ENCODE measurements at places on chromosomes 7 and 10.

GRCh38 chr10:83076443-83076842 is 1062.9 kb upstream of the GHITM start:
- DNase-seq, result no peak

DNA sequence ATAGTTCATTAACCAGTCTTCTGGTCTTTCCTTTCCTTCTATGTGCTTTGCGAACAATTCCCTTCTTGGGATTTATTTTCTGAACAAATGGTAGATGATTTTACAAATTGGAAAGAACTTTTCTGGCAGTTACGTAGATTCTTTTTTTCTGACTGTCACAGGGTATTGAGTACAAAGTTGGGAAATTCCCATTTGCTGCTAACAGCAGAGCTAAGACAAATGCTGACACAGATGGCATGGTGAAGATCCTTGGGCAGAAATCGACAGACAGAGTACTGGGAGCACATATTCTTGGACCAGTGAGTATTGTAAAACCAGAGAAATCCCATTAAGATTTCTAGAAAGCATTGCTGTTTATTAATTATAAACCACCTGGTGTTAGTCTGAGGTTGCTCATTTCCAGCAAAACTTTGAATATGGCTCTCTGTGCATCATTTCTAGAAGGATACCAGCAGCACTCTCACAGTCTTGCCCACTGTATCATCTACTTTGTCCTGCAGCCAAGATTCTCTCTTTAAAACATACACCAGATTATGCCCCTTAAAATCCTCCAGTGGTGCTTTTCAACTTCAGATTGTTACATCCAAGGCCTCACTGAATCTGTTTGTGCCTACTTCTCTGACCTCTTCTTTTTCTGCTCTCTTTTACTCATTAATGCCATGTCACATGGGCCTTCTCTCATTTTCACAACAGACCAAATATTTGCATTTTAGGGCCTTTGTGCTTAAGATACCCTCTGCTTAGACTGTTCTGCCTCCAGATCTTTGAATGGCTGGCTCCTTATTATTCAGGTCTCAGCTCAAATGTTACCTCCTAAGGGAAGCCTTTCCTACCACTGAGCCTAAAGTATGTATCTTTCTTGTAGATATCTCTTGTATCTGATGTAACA is 27.0 kb downstream of the DLD start:
- peak; percentile 32 for DNase-seq

DNA sequence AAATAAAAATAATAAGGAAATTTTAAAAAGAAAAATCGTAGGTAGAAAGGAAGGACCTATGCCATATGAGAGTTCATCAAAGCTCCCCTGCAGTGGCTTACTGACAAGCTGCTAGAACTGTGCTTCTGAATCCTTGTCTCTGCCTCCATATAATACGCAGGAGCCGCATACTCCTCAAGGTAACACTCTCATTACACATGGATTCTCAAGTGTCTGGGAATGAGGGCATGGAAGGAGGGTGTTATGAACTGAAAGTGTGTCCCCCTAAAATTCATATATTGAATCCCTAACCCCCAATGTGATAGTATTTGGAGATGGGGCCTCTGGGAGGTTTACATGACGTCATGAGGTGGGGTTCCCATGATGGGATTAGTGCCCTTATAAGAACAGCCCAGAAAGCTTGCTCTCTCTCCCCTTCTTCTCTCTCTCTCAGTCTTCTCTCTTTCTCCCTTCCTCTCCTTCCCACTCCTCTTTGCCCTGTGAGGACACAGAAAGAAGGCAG is 35.2 kb downstream of the CREB3L2 start:
- DNase-seq, result no peak

- no peak for DNase-seq
These were observed 83.3 kb downstream of the RNLS start for GRCh38 chr10:88499569-88500470.

DNA sequence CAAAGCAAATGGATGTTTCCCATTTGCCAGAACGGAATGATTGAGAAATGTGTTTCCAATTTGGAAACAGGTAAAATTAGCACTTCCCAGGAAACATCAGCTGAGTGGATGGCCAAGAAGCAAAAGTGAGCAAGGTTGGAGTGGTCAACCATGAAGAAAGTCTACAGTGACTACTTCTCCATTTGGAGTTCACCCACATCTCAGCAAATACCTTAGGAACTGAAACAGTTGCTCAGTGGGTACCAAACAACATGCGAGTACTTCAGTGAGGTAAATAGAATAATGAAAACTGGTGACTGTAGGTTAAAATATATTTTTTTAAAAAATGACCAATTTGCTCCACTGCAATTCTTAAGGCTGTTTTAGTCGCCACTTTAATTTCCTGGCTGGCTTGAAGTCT is 57.7 kb downstream of the SLC16A9 start:
- no peak for DNase-seq

DNA sequence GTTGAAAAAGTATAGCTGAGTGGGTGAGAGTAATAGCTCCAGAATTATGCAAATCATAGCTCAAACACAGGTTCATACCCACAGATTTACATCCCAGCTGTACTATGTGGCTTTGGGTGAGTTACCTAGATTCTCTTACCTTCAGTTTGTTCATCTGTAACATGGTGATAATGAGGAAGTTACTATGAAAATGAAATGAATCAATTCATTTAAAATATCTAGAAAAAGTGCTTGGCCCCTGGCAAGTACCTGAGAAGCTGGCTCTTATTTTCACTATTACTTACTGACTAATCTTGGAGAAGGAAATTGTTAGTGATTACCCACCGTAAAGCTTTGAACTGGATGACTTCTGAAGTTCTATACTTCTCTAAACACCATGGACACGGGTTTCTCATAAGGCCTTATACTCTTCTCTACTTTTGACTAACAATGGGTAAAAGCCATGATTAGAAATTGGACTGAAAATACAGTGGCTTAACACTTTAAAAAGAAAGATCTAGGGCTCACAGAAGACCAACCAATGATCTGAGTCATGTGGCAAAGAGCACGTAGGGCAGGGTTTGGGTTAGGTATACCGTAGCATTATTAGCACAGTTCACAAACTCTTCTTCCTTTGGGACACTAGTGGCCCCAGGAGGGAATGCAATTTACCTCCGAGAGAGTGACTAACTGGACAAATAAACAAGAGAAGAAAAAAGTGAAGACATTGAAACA is 149.2 kb downstream of the PLPP4 start:
- no peak for DNase-seq

DNA sequence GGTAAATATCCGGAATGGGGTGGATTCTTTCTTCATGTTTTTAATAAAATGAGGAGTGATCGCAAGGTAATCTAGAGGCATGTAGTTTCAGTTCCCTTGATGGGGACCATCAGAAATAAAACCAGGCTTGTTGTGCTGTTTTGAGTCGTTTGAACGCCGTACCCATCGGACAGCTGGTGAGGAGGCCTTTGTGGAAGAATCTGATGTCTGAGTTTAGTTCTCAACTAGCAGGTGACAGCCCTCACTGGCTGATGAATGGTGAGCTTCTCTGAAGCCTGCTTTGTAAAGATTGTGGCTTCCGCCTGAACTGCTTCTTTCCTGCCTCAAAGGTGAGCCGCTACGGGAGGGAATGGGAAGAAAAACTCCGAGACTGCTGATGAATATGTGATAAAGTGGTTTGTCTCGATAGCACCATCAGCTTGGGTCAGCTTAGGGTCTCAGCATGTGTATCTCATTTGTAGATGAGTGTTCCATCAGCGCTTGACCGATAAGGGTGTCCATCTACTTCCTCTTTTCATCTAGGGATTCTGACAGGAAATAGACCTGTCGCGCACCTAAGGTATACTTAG is 977 bp downstream of the TMEM248 start:
- DNase-seq, result no peak

DNA sequence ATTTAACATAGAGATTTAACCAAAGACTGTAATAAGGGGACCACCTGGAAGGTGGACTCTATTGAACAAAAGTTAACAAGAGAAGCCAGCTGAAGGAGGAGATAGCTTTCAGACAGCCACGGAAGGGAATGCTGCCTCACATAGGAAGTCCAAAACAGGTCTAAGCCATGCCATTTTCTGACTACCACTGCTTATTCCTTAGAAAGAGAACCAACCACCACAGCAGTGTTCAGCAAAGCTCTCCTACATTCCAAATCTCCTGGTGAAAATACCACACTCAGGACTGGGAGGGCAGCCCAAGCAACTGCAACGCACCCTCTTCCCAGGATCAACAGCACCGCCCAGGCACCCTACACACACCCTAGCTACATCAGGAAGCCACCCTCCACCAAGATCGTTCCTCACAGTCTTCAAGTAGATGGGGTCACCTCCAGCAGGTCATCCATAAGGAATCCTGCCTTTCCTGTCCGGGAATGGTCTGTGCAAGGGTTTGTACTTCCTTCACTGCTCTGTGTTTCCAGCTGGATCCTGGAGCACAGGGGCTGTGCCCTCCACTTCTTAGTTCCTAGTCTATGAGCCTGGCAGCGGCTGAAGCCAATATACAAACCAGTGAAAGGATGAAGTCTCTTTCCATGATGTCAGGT is 2.5 kb downstream of the KIAA1549 start:
- no peak for DNase-seq

GRCh38 chr7:77425101-77426051 is 9.2 kb upstream of the GSAP start:
- no peak for DNase-seq

DNA sequence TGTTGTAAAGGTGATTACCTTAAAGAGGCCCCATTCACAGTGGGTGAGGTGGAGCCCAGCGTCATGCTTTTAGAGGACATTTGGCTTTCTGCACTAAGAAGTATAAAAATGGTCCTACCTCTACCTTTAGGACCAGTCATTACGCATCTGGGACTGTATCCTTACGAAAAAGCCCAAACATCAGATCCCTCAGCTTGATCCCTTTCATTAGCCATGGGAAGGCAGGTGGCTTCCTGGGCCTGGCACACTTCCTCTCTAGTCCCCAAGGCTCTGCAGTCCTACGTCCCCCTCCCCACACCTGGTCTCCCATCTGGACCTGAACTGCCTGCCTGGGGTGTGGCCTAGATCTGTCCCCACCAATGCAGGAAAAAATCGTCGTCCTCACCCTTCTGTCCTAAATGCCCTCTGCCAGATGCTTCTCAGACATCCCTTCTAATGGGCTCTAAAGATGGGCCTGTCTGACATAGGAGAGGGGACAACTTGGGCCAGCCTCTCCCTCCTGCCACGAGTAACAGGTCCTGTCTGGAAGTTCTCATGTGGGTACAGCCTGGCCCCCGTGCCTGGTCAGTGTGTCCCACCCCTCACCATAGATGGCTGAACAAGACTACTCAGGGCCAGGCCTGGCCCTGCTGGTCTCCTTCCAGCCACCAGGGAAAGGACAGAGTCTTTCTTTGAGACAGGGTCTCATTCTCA is 11.8 kb upstream of the SLC18A3 start:
- no peak for DNase-seq

- DNase-seq, result no peak
These were observed 25.8 kb upstream of the PSMG3 start for GRCh38 chr7:1595636-1596035.

- no peak for DNase-seq
These were observed 390.2 kb upstream of the COBL start for GRCh38 chr7:51706851-51707250.

GRCh38 chr10:42899036-42899435 is 116.4 kb downstream of the BMS1 start:
- no peak for DNase-seq

GRCh38 chr10:103765981-103766380 is 89.4 kb downstream of the SH3PXD2A start:
- no peak for DNase-seq

- DNase-seq, result no peak
These were observed 35.5 kb downstream of the RAB19 start for GRCh38 chr7:140439359-140439758.

DNA sequence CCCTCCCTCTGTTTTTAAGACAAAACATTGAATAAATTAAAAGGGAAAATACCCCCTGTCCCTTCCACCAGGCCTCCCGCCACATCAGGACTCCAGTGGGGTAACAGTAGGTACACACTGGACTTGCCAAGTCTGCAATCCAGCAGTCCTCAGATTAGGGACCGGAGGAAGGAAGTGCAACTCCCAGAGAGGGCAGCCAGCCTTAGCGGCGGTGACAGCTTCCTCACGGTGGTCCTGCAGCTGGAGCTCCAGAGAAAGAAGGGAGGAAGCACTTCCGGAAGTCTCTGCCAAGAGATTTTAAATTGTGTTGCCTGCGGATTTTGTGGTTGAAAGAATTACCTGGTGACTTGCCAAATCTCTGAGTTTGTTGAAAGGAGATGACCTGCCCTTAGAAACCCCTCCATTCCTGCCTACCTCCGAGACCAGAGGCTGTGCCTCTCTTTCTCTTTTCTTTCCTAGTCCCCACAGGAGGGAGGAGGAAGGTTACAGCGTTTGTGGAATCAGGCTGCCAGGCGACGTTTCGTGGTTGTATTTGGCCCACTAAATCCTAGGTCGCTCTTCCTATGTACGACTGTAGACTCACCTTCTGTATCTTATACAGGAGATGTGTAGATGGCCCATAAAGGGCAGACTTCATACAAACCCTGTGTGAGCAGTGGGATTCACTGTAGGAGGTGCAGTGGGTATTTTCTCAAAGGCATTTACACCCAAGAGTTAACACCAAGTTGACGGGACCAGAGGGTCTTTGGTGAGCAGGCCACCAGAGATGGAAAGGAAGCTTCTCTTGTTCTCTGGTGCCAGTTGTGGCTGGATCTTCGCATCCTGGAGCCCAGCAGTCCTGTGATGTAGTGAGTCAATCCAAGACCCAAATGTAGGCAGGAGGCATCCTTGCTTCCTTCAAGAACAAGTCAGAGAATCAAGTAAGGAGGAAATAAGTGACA is 77.9 kb downstream of the INSIG1 start:
- DNase-seq, result no peak

DNA sequence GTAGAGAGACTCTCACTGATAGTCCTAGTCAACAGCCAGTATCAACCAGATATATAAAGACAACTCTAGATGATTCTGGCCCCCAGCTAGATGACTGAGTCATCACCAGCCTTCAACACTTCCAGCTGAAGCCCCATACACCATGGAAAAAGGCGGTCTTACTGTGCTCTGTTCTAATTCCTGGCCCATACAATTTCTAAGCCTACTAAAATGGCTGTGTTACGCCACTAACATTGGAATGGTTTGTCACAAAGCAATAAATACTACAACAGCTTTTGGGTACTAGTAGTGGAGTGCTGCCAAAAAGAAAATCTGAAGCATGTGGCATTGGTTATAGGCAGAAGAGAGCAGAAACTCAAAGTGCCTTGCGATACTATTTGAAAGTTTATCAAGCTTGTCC is 13.0 kb upstream of the TES start:
- peak; percentile 83 for DNase-seq

DNA sequence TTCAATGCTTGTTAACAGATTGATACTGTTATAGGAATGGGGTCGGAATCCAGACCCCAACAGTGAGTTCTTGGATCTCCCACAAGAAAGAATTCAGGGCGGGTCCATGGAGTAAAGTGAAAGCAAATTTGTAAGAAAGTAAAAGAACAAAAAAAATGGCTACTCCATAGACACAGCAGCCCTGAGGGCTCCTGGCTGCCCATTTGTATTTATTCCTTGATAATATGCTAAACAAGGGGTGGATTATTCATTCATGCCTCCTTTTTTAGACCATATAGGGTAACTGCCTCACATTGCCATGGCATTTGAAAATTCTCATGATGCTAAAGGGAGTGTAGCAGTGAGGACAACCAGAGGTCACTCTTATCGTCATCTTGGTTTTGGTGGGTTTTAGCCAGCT is 717.2 kb upstream of the KCND2 start:
- no peak for DNase-seq

- DNase-seq, result no peak
These were observed 6.1 kb upstream of the ABLIM1 start for GRCh38 chr10:114664127-114664526.
